ENCODE measurements at places on chromosomes 6 and 20.

- no peak for DNase-seq
Measured at GRCh38 chr20:10110151-10110550, 75.4 kb downstream of the ANKEF1 start.

DNA sequence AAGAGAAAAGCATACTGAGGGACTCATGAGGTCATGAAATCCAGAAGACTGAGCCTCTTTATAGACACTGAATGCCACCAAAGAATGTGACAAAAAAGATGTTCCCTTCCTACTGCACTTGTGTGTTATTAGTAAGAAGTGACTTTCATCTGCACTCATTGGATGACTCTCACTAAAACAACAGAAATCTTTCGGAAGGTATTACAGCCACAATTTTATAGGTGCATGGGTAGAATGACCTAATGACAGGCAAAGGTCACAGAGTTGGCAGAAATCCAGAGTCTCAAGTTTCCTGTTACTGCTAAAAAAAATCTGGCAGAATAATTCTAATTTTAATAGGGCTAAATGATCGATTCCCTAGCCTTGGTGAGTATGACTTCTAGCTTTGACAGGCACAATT is 13.3 kb downstream of the PKHD1 start:
- DNase-seq = no peak

- DNase-seq = peak; percentile 79
Measured at GRCh38 chr6:36848658-36849441, 9.6 kb upstream of the CPNE5 start.

- DNase-seq = no peak
Measured at GRCh38 chr6:51489133-51489532, 598.3 kb downstream of the PKHD1 start.

- DNase-seq = no peak
Measured at GRCh38 chr6:38146021-38146733, 326.6 kb downstream of the ZFAND3 start.

GRCh38 chr6:36839749-36840431 is 646 bp upstream of the CPNE5 start:
- no peak for DNase-seq

DNA sequence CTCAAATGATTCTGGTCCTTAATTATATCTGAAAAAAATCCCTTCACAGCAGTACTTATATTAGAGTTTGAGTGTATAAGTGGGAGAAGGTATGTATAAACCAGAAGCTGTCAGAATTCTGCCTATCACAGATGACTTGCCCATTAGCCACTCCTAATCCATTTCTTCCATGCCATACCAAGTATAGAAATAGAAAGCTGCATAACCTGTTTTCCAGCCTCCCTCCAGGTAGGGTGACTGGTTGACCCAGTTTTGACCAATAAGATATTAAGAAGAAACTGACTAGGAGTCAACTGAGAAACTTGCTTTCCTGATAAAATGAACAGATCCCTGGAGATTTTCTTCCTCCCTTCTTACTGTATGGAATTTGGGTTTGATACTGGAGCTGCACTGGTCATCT is 112.2 kb upstream of the GRIK2 start:
- DNase-seq = no peak

DNA sequence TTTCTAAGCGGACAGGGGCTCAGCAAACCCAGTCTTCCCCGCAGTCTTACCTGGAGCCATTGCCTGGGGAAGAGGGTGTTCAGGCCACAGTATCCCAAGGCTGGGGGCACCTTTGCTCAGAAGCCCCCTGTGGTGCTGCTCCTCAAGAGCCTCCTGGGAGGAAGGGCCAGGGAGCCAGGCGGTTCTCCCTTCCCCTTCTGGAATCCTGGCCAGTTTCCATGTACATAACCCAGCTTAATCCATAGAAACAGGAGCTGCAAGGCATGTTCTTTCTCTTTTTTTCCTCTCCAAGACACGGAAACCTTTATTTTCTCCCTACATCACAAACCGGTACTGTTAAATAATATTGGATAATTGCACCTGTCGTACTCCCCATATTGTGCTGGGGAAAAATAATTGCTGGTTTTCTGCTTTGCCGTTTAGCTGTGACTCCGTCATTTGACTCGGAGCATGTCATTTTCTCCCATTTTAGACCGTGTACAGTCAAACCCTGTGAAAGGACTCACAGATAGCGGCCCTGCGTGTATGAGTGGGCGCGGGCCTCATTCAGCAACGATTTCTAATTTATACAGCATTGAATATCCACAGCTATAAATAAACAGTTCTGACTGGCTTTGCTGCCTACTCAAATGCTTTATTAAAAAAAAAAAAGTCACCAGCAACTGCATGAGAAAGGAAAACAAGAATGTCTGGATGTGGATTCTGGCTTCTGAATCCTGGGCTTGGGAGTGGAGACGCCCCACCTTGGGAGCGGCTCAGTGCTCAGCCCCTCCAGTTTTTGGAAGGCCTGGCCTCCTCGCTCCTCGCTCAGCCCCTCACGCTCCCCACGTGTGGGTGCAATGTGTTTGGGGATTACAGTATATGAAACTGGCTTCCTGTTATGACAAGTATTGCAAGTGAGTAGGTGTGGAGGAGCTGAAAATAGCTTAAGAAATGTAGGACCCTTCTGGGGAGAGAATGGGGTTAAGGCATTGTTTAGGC is 67.3 kb downstream of the ADTRP start:
- no peak for DNase-seq

DNA sequence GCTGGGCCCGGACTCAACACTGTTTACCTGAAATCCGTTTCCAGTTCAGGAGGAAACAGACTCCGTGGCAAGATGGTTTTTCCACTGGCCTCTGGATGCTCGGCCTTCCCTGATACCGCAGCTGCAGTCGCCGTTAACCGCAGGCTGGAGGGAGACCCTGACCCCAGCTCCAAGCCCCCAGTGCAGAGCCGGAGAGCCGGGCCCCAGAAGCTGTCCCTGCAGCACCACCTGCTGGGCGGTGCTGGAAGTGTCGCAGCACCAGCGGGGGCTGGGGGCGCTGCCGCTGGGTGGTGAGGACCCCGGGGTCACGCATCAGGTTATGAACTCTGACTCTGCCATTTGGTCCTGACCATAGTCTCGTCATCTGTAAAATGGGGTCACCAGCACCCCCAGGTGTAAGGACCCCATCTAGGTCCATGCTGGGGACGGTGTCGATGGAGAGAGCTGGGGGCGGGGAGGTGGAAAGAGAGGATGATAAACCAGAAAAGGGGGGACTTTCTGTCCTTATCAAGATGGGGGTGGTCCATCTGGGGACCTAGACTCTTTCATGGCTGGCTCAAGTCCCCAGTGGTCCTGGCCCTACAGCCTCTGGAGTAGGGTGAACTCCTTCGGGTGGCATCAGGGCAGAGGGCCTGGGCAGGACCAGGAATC is 20.8 kb upstream of the CHRNA4 start:
- DNase-seq = no peak

- no peak for DNase-seq
Measured at GRCh38 chr6:36777801-36778200, 61.4 kb downstream of the CPNE5 start.

All from cardiac septum (tissue), 1 donor.